Stomach (tissue), 19 donors: ENCODE measurements at places on chromosomes 7 and 10. TPM values are rescaled to one million over a fixed set of nuclear protein-coding genes. Genes with fewer than 3 reads are reported as not detected.
A peak's percentile ranks its signal among the peaks of the same experiment; 100 is the strongest.

The OR2A1 gene
- not detected for total RNA-seq

The FAM170B gene
- not detected for total RNA-seq

DNA sequence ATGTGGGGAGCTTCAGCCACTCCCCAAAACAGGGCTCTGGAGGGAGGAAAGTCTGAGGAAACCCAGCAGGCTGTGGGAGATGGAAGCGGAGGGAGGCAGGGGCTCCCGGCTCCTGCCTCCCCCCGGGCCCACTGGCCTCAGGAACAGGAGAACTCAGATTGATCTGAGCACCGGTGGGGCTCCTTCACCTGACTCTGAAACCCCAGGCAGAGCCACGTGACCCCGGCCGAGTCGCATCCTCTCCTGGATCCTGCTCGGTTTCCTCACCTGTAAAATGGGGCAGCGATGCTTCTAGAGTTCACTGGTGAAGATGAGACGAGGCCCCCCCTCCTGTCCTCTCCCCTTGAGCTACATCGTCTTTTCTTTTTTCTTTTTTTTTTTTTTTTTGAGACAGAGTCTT, 33.6 kb downstream of the TCERG1L start:
- H3K36me3 ChIP-seq, result no peaks in the 10 kb centered on the region
- no peak overlapping the region for H3K4me3 ChIP-seq
- DNase-seq, result no peak
- H3K4me1 ChIP-seq, result no peaks in the 10 kb centered on the region
- no peaks in the 10 kb centered on the region for H3K27me3 ChIP-seq

GRCh38 chr10:78571891-78572290, 496.9 kb upstream of the ZMIZ1 start:
- DNase-seq, result no peak
- no peak overlapping the region for H3K4me3 ChIP-seq
- no peak overlapping the region for H3K27ac ChIP-seq
- H3K27me3 ChIP-seq, result no peaks in the 10 kb centered on the region
- H3K36me3 ChIP-seq, result no peaks in the 10 kb centered on the region

GRCh38 chr7:46651561-46652088, 730.6 kb upstream of the IGFBP3 start:
- peak overlapping the region; percentile 85 for H3K27ac ChIP-seq
- peak; percentile 30 for DNase-seq
- H3K27me3 ChIP-seq, result no peaks in the 10 kb centered on the region
- H3K36me3 ChIP-seq, result no peaks in the 10 kb centered on the region

- no peak for DNase-seq
- no peaks in the 10 kb centered on the region for H3K36me3 ChIP-seq
- peaks cover 61% of the 10 kb centered on the region for H3K4me1 ChIP-seq
- H3K4me3 ChIP-seq, result no peak overlapping the region
These were observed 58.2 kb downstream of the ABI1 start for GRCh38 chr10:26802527-26802926.

GRCh38 chr7:45598886-45599520, 24.8 kb downstream of the ADCY1 start:
- H3K27ac ChIP-seq, result no peak overlapping the region
- peak; percentile 7 for DNase-seq
- no peaks in the 10 kb centered on the region for H3K27me3 ChIP-seq
- H3K4me1 ChIP-seq, result no peaks in the 10 kb centered on the region
- H3K36me3 ChIP-seq, result no peaks in the 10 kb centered on the region
